ENCODE measurements at places on chromosomes 5 and 9.

DNA sequence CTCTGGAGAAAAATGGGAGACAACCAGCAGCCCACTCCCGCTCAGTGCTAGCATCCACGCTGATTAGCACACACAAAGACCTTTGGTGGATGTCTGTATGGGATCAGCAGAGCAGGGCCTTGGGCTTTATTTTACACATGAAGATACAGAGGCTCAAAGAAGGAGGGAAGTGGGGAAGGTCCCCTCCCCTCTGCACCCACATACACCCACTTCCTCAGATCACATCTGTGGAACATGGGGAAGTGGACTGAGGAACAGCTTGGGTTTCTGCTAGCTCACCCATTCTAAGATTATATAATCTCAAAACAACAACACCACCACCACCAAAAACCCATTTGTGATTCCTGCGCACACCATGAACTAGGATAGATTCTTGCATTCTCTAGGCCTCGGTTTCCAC is 14.0 kb downstream of the GGTA1 start:
- no peak for DNase-seq

DNA sequence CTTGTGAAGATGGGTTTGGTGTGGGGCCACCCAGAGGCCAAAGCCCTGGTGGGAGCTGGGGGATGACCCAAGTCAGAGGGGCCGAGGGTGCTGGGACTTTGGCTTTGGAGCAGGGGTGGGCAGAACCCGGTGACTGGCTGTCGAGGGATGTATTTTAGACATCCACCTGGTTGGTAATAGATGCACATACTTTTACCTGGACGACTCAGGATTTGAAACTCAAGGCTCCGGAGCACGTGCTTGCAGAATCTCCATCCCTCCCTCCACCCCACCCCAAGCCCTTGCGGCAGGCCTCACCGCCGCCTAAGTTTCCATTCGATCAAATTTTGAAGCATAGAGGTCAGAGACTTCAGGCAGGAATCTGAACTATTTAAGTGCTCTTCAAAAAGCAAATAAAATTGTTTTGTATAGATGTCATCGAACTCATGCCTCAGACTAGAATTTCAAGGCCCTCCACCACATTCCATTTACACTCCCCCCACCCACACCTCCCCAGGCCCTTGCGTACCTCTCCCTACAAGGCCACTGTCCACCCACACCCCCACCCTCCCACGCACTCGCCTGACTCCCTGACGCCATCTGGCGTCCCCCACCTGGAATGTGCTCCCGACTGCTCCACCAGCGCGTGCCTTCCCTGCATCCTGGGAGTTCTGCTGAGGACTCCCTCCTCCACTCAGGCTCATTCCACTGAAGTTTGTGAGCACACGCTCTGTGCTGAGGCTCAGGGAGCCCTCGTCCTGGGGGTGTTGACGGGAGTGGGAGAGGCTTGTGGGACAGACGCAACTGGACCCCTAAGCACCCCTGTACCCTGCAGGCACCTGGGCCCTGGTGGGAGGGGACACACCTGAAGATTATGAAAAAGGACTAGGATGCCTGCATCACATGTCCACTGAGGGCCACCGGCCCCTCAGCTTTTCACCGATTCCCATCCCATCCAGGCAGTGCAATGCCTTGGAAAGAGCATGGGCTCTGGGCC is 56.4 kb upstream of the RPL26L1 start:
- no peak for DNase-seq

- no peak for DNase-seq
Measured at GRCh38 chr5:171745602-171746001, 40.0 kb upstream of the SMIM23 start.

- DNase-seq: no peak
Measured at GRCh38 chr5:123344816-123345426, 78.3 kb downstream of the CEP120 start.

DNA sequence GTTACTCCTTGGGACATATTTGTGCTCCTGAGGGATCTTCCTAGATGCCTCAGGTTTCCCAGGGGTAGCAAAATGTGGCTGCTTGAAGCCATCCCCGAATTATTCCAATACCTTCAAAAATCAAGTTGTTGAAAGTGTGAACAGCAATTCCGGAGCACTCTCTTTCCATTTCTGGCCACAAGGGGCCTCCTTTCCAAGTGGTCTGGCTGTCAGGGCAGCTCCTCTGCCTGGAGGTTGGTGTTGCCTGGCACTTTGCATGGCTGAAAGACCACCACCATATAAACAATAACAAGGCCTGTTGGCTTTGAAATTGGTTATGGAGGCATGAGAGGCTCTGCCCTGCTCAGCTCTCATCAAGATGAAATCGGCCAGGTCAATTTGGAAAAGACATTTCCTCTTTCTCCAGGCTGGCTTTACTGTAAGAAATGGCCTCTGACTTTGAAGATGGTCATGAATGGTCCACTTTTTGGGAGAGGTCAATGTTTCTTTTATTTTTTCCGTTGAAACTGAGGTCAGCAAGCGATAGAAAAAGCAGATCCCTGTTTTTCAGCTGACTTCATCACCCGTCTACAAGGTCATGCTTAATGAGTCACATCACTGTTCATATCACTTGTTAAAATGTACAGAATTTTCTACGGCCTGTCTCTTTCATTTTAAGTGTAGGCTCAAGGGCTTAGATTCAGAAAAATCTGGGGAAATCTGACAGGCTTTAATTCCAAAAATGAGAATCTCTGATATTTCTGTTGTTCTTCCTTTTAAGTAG is 481.1 kb upstream of the ZNF608 start:
- DNase-seq: no peak

- DNase-seq: no peak
Measured at GRCh38 chr9:31347082-31347617, 1037.3 kb upstream of the ACO1 start.

DNA sequence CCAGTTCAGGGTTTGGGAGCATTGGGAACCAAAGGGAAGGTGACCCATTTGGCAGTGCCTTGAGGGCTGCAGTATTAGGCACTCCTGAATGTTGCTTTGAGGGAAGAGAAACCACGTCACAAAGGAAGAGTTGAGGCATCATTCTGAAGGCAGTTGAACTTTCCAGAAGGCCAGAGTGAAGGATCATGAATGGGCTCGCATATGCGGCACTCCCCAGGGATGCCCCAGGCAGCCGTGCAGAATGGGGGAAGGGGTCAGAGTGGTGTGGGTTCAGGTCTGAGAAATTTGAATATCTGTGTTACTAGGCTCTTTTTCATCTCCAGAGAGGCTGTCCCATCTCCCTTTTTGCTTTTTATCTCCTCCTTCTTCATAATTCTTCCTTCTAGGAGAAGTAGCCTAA is 60.6 kb upstream of the HMHB1 start:
- DNase-seq: no peak

DNA sequence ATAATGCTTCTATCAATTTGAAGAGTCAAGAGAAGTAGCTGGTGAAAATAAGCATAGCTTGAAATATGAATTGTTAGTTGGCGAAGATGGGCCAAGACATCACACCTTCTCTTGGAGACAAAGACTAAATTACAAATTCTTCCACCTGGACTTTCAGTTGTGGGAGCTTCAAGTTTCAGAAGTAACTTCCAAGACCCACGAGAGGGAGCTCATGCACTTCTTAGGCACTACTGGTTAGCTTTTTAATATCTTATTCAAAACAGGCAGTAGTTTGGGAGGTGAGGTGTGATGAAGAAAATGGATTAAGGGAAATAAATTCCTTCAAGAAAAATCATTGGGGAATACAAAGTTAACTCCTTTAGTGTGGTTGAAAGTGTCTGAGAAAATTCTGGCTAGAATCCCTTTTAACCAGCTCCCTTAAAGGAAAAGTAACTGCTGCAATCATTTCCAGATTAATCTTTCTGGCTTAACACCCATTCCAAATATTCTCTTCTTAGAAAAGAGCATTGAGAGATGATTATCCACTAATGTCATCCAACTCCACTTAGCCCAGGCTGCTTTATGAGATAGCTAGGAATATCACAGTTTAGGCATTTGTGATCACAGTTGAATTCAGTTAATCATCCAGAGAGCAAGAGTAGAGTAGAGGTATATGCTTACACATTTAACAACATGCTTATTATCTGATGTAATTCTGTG is 139.5 kb upstream of the DMRTA1 start:
- no peak for DNase-seq

DNA sequence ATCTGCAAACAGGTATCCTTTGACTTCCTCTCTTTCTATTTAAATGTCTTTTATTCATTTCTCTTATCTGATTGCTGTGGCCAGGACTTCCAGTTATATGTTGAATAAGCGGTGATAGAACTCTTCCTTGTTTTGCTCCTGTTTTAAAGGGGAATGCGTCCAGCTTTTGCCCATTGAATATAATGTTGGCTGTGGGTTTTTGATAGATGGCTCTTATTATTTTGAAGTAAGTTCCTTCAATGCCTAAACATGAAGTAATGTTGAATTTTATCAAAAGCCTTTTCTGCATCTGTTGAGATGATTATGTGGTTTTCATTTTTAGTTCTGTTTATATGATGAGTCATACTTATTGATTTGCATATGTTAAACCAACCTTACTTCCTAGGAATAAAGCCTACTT is 300.5 kb upstream of the CTNND2 start:
- DNase-seq: no peak

- DNase-seq: no peak
Measured at GRCh38 chr5:112689155-112689909, 48.4 kb upstream of the APC start.

DNA sequence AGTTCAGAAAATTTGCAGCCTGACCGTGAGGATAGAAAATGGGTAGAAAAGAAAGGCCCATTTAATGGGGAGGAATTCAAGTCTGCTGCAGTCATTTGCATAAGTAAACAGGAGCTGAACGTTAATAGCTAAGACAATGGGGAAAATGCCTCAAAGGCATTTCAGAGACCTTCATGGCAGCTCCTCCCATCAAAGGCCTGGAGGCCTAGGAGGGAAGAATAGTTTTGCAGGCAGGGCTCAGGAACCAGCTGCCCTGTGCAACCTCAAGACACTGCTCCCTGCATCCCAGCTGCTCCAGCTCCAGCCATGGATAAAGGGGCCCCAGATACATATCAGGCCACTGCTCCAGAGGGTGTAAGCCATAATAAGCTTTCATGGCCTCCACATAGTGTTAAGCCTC is 32.2 kb upstream of the CDH18 start:
- no peak for DNase-seq

- no peak for DNase-seq
Measured at GRCh38 chr9:93603011-93603410, 26.6 kb downstream of the PHF2 start.

- no peak for DNase-seq
Measured at GRCh38 chr5:1130218-1130946, 18.5 kb upstream of the SLC12A7 start.

- no peak for DNase-seq
Measured at GRCh38 chr5:78588507-78588906, 60.1 kb downstream of the LHFPL2 start.

GRCh38 chr5:109225716-109226625 is 183.8 kb downstream of the PJA2 start:
- DNase-seq: no peak
